ENCODE measurements at places on chromosomes 5 and 9.

DNA sequence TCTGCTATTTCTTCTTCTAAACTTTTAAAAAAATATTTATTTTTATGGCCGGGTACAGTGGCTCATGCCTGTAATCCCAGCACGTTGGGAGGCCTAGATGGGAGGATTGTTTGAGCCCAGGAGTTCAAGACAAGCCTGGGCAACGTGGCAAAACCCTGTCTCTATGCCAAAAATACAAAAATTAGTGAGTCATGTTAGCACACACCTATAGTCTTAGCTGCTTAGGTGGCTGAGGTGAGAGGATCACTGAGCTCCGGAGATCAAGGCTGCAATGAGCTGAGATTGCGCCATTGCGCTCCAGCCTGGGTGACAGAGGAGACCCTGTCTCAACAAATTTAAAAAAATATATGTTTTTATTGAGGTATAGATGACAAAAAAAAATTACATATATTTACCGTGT lies 5.6 kb downstream of the AP3S1 start:
- DNase-seq: no peak

DNA sequence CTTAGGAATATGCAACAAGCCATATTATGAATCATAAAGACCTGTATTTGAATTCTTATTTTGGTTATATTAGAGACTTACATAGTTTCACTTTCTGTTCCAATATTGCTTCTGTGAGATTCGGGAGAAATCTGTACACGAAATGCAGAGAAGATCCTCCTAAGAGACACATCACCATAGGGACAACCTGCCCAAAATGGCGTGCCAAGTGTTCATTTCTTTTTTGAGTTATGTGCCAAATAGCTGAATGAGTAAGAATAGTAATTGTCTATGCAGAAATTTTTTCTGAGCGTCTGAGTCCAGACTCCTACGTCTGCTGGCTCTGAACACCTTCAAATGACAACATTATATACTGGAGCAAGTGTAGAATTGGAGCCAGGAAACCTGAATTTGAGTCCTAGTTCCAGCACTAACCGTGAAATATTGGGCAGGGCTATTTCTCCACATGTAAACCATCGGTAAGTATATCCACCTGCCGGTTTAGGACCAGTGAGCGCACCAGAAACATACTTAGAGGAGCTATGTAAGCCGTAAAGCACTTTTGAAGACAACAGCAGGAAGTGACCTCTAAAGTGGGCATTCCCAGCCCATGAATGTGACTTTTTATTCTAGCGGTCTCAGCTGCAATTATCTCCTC lies 163.9 kb upstream of the DMRT1 start:
- DNase-seq: no peak

DNA sequence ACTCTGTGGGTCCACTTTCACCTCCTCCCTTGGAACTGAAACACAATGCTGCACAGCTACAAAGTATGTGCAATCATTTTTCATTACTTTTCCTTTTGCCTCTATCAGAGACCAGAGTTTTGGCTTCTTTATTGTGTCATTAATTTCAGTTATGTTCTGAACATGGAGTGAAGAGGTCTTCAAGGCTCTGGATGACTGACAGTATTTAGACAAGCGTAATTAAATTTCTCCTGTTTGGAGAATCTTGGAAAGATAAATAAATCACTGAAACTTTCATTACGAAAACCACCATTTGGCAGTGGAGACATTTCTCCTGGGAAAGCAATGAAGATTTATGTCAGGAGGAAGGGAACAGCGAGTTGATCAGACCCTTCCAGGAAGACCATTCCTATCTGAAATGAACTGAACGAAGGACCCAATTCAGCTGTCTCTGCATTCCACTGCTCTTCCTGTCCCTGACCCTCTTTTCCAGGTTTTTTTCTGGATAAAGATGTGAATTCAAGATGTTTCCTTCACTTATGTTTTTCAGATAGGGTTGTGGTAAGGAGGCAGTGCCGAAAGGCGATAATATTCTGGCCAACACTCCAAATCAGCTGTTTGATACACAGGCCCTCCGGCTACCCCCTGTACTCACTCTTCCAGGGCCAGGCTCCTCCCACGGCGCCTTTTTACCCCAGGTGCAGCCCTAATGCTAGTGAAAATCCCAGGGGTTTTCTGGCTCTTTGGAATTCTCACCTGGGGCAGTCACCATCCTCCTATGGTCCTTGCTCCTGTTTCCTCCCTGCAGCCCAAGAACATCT lies 77.2 kb upstream of the OSMR start:
- no peak for DNase-seq

GRCh38 chr5:174180639-174181038 lies 135.1 kb downstream of the NSG2 start:
- DNase-seq: no peak

DNA sequence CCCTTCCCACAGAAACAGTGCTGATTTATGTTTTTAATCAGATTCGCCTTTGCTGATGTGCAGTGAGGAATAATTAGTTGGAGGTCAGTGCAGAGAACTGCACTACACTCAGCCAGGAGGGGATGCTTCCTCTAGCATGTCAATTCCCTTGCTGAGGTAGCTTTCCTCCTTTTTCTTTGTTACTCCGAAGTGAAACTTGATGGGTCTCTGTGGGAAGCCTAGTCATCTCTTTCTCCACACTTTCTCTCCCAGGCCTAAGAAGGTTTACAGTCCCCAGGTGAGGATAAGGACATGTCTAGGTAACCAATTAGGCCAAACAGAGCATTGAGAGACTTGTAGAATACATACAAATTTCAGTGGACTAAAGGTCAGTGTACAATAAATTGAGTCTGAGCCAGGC lies 461.8 kb downstream of the KIF4B start:
- DNase-seq: no peak

- no peak for DNase-seq
Measured at GRCh38 chr5:109239456-109239855, 170.3 kb downstream of the PJA2 start.

- DNase-seq: no peak
Measured at GRCh38 chr5:95382801-95383200, 8.4 kb upstream of the FAM81B start.

GRCh38 chr9:78189001-78189400 lies 46.9 kb upstream of the CEP78 start:
- DNase-seq: no peak

DNA sequence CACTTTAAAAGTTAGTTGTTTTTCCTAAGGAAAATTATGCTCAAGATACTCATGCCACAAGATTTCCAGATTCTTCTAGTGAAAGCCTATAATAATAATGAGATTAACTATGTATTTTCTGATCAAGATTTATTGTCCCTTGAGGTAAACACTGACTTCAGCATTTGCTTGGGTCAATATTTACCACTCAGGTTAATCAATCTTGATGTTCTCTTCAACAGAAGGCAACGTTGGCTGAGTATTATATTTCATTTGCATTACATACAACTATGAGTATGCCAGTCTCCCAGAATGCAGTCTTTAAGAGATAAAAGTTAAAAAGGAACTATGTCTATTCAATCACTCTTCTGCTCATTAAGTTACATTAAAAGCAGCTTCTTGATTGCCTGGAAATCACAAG lies 115.6 kb downstream of the GPR21 start:
- DNase-seq: no peak

DNA sequence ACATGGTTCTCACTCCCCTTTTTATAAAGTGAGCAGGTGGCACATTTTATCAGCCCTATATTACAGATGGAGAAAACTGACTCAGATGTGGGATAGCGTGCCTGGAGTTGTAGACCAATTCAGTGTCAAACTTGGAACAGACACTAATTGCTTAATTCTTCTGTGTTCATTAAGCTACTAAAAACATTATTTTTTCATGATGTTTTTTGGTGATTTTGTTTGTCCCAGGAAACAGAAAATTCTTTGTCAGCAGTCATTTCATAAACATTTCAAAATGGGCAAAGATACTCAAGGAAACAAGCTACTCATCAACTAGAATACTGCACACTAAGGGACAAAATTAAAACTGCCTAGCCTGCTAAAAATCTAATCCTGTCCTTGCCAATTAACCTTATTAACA lies 2.2 kb downstream of the ABHD17B start:
- no peak for DNase-seq

DNA sequence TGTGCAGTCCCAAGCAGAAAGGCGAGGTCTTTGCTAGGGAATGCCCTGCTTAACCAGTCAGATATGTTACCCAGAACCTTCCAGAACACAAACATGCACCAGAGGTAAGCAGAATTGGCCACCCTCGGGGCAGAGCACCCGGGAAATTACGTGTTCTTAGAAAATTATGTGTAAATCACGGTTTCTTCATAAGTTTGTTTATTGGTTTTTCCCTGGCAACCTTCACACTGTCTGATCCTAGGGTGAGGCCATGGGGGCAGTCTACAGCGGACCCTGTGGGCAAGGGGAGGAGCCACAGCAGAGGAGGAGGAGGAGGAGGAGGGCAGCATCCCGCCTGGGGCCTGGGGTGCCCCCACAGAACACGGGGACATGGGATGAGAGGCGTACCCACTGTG lies 31.4 kb downstream of the RXRA start:
- no peak for DNase-seq

DNA sequence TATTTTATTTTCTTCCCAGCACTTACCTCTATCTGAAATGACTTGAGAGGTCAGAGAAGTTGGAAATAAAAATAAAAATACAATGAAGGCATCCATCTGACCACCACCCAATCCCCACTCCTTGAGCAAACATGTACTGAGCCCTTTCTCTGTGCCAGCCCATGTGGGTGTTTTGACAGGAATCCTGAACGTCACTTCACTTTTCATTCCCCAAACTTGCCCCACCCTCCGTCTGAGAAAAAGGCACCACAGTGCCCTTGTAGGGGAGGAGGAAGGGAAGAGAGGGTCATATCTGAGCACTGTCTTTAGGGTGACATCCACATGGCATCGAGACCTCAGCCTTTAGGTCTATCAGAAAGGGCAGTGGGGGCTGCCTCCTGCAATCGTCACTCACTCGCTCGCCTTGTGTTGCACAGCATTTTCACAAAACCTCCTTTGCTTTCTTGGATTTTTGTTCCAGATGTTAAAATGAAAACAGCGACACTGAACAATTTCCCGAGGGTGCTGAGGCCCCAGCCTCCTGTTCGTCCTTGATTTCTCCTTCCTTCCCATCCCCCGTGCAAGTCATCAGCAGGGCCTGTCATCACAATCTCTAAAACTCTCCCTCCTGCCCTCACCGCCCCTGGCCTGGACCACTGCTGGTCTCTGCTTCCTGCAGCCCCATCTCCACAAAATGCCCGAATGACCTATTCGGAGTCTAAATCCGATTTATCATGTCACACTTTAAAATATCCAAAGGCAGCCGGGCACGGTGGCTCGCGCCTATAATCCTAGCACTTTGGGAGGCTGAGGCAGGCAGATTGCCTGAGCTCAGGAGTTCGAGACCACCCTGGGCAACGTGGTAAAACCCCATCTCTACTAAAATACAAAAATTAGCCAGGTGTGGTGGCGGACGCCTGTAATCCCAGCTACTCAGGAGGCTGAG lies 13.0 kb downstream of the HIGD2A start:
- DNase-seq: no peak
